ENCODE measurements at places on chromosomes 1 and 21.

DNA sequence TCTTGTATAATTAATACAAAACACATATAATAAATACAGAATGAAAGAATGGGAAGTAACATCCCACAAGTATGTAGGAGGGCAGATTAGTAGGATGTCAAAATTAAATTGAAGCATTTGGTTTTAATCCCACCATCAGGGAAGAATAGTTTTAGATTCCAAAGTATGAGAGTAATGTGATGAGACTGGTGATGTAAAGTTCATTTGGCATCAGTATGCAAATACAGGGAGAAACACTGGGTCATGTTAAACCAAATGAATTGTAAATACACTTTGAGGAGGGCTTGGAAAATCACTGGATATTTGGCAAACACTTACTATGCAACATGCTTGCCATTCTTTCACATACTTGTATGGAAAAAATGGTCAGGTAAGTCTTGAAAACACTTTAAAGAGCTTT, 358.8 kb downstream of the DPYD start:
- no peak for DNase-seq

DNA sequence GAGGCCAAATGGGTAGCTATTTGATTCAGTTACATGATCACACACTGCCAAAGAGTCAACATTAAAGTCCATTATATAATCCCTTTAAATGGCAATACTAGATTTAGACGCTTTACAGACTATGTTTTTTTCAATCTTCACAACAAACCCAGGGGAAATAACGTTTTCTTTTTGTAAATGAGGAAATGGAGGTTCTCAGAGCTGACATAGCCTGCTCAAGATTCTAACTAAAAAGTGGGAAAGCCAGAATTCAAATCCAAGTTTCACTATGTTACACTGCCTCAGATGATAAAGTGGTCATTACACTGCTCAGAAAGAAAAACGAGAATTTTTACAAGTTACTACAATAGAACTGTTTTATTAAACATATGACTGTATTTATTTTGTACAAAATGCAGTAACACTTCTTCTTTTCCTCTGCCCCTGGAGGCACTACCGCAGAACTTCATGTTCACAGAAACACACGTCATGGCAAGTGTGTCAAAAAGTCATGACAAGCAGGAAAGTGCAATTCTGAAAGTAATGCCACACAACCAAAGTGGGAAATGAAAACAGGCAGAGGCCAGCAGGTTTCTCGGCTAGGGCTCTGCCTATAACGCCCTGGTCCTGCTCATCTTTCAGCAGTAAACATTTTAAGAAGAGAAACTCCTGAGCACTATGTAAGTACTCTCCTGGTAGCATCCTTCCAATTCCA, 19.0 kb downstream of the THEMIS2 start:
- no peak for DNase-seq

GRCh38 chr1:177255411-177255810, 84.7 kb downstream of the BRINP2 start:
- no peak for DNase-seq

- DNase-seq, result no peak
Measured at GRCh38 chr1:59113876-59114457, 182.9 kb upstream of the FGGY start.

DNA sequence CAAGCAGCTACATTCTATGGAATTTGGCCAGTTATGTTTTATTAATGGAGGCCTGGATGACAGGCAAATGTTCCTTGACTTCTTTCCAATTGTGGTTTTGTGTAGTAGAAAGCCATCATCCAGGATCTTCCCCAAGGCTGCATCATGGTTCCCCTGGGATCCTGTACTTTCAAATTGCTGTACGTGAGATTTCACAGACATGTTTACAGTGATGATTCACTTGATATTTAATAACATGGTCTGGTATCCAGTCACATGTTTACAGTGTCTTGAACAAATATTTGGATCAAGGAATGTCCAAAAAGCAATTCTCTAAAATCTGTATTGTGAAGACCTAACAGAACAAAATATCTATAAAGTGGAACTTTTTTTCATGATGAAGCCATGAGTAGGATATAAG, 68.3 kb upstream of the ST6GALNAC3 start:
- DNase-seq, result no peak

- no peak for DNase-seq
Measured at GRCh38 chr1:31004231-31004621, 61.3 kb downstream of the PUM1 start.

DNA sequence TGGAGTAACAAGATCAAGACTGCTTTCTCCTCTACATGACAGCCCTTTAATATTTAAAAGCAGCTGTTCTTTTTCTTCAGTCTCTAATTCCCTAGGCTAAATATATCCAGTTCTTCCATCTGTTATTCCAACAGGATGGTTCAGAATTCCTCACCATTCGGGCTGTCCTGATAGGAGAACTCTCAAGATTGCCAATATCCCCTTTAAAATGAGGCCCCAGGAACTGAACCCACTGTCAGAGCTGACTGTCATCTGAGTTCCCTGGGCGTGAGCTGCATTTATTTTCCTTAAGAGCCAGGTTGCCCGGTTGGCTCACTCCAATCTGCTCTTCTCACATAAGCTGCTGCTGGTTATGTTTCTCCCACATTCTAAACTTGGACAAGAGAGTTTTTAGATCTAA, 177.6 kb downstream of the MIS18A start:
- DNase-seq, result no peak

GRCh38 chr1:169534653-169535052, 48.9 kb upstream of the SLC19A2 start:
- no peak for DNase-seq
